Endodermal cell (in vitro differentiated cells): ENCODE measurements at places on chromosomes 5 and 9.

GRCh38 chr5:122458278-122458872 is 146.3 kb downstream of the SNCAIP start:
- H3K27ac ChIP-seq = no peak overlapping the region
- peak; percentile 61 for DNase-seq
- no peaks in the 10 kb centered on the region for H3K27me3 ChIP-seq

- DNase-seq = no peak
- H3K27ac ChIP-seq = no peak overlapping the region
- no peak overlapping the region for H3K4me3 ChIP-seq
- H3K27me3 ChIP-seq = no peaks in the 10 kb centered on the region
These were observed 237.4 kb downstream of the NR2F1-AS1 start for GRCh38 chr5:93343570-93343969.

DNA sequence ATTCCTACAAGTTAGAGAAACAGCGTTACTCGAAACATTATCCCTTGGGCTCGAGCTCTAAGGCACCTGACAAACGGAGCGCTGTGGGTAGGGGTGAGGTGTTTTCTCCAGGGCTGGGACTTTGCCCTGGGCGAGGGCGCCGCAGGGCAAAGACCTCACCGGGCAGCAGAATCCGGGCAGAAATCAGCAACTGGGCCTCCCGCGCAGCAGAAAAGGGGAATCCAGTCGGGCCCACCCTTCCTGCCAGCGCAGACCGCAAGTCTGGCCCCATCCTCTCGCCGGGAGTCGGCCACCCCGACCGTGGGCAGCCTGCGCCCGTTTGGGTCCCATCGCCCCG is 430 bp upstream of the MSH3 start:
- H3K36me3 ChIP-seq = peaks cover 32% of the 10 kb centered on the region
- peak overlapping the region; percentile 72 for H3K27ac ChIP-seq
- no peaks in the 10 kb centered on the region for H3K4me1 ChIP-seq
- DNase-seq = peak; percentile 75
- no peaks in the 10 kb centered on the region for H3K27me3 ChIP-seq

GRCh38 chr5:103244398-103244797 is 14.2 kb upstream of the MACIR start:
- H3K27me3 ChIP-seq = no peaks in the 10 kb centered on the region
- no peak overlapping the region for H3K27ac ChIP-seq
- peak overlapping the region; percentile 65 for H3K4me3 ChIP-seq
- no peak for DNase-seq
- H3K4me1 ChIP-seq = peaks cover 5% of the 10 kb centered on the region
- no peaks in the 10 kb centered on the region for H3K36me3 ChIP-seq

DNA sequence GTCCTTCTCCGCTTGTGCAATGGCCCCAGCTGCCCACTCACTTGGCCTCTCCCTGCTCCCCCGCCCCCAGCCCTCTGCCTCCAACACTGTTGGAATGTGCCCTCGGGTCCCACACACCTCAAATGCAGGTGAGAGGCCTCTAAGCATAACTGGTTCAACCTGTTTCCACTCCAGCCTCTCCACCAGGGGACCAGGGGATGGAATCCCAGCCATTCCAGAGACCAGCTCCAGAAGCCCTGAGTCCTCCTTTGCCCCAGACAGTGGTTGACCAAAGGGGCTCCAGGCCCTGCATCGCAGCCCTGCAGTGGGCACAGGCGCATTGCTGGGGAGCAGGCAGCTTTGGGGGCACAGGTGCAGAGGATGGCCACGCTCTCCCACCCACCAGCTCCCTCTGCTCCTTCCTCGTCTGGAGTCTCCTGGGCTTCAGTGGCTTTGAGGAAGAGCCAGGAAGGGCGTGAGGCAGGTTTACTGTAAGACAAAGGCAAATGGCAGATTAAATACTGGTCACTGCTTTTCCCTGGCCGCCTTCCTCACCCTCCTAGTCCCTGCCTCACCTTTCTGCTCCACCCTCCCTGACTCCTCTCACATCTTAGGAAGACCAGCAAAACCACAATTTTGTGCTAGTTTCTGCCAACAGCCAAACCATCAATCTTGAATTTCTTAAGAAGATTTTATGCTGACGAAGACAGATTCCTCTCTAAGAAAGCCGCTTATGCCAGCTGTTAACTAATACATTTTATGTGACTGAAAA is 29.1 kb upstream of the IRX2 start:
- H3K36me3 ChIP-seq = no peaks in the 10 kb centered on the region
- H3K27ac ChIP-seq = no peak overlapping the region
- peak; percentile 90 for DNase-seq
- no peaks in the 10 kb centered on the region for H3K27me3 ChIP-seq

DNA sequence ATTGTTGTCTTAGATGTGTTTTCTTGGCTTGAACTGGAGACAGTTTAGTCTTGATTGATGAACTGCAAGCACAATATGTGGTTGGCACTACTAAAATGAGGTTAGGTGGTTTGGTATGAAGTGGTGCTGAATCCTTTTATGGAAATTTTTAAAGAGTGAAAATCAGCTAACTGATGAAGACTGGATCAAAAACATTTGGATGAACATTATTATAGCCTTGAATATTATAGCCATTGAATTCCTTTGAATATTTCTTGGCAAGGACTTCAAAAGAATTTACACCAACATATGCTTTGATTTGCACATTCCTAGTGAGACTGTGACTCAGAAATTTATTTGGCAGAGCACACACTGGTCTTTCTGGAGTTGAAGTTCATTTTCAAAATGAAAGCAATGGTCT is 318.3 kb downstream of the CHSY3 start:
- no peaks in the 10 kb centered on the region for H3K4me1 ChIP-seq
- H3K4me3 ChIP-seq = no peak overlapping the region
- no peaks in the 10 kb centered on the region for H3K27me3 ChIP-seq
- no peak overlapping the region for H3K27ac ChIP-seq
- H3K36me3 ChIP-seq = no peaks in the 10 kb centered on the region

DNA sequence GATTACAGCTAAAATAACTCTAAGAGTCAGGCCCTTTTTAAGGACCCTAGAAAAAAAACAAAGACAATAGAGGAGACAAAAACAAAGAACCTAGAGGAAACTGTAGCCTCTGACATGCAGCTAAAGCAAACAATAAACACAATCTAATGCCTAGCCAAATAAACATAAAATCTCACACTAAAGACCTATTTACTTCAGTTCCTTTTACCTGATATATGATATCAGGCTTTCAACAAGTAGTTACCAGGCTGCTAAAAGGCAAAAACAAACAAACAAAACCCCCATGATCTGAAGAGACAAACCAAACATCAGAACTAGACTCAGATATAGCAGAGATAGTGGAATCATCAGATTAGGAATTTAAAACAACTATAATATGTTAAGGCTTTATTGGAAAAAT is 226.5 kb upstream of the POU5F2 start:
- H3K4me3 ChIP-seq = no peak overlapping the region
- no peak for DNase-seq
- H3K27me3 ChIP-seq = peaks cover 9% of the 10 kb centered on the region

DNA sequence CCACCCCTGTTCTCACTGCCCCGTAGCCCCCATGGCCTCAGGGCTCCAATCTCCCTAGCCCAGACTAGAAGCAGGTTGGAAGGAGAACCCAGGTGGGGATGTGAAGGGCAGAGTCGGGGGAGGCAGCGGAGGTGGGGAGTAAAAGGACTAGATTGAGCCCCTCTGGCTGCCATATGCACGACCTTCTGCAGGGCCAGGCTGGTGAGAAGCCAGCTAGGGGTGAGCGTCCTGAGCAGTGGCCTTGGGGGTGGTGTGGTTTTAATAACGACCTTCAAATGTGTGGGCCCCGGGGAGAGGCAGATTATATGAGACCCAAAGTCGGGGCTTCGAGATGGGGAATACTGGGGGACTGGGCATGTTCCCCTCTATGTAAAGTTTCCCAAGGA is 139.5 kb downstream of the C9orf50 start:
- no peak for DNase-seq
- H3K4me1 ChIP-seq = peaks cover 8% of the 10 kb centered on the region
- peak overlapping the region; percentile 95 for H3K27ac ChIP-seq
- H3K27me3 ChIP-seq = no peaks in the 10 kb centered on the region
- no peak overlapping the region for H3K4me3 ChIP-seq
